ENCODE measurements at places on chromosomes 1 and 21.

DNA sequence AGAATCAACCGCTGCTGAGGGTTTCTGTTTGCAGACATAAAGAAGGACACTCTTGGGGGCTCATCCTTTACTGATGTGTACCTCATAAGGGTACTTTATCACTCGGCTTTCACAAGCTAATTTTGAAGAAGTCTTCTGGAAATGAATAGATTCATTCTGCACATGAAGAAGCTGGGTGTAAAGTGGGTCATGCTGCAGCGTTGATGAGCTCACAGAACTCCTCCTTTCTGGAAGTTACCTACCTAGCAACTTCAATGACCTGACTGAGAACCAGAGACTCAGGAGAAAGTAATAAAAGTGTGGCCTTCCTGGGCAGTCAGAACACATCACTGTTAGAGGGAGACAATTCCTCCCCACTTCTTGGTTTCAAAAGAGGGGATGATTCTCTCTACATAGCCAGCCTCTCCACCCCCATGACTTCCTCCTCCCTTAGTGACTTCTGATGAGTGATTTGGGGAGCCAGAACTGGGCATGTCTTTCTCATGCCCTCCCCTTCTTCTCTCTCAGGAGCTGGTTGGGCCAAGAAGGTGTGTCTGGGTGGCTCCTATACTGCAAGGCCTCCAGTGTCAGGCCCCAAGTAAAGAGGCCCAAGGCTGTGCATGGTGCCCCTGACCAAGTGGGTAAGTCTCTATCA is 27.0 kb downstream of the PCNX2 start:
- DNase-seq, result no peak

DNA sequence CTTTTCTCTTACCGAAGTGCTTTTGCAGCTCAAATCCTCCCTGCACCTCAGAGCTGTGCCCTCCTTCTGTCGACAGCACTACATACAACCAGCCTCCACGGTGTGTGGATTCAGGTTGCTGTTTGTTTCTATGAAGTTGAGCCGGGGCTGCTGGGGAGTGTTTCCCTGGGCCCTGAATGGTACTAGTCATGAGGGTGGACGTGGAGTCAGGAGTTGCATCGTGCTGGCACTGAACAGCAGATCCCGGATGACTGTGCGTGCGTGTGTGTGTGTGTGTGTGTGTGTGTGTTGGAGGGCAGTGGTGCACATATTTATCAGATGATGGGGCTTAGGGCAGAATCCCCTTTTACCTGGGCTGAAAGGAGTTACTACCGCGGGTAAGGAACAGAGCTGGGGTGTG is 47.0 kb downstream of the ACTL8 start:
- no peak for DNase-seq

GRCh38 chr1:156599811-156600210 is 1.5 kb downstream of the GPATCH4 start:
- no peak for DNase-seq

GRCh38 chr1:229132706-229133105 is 138.2 kb upstream of the RAB4A start:
- DNase-seq, result no peak

DNA sequence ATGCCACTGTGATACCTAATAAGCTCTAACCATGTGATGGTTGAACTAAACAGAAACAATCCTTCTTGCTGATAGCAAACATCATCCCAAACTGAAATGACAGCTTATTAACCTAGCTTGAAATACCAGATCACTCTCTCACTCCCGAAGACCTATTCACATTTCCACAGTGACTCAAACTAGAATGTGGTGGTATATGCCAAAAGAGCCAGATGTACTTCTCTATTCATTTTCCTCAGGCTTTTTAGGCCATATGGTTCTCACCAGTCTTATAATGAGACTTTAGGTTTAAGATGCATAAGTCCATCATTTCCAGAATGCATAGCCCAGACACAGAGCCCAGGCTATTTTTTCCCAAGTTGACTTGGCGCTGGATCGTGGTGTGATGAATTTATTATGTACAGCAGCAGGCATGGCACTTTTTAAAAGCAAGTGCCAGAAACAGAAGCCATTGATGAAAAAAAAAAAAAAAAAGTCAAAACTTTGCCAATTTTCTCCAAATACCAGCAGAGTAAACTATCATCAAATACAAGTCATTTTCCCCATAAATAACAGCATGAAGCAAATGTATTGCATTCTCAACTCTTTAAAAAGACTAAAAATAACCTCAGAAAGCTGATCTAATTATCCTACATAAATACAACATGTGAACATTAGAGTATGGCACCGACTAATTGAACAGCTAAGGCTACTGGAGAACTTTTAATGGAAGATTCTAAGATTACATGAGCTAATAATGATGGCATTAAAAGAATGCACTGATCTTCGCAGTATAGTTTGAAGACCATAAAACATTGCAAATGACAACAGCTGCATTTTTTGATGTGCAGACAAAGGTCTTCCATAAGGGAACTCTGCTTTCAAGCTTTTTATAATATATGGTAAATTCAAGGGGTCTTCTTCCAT is 365.4 kb downstream of the LRRIQ3 start:
- no peak for DNase-seq

- no peak for DNase-seq
Observed at GRCh38 chr1:201648907-201649721, 110.2 kb downstream of the NAV1 start.

GRCh38 chr1:103459346-103459745 is 66.2 kb upstream of the RNPC3 start:
- no peak for DNase-seq

GRCh38 chr1:67019121-67019520 is 34.8 kb downstream of the SLC35D1 start:
- DNase-seq, result no peak

DNA sequence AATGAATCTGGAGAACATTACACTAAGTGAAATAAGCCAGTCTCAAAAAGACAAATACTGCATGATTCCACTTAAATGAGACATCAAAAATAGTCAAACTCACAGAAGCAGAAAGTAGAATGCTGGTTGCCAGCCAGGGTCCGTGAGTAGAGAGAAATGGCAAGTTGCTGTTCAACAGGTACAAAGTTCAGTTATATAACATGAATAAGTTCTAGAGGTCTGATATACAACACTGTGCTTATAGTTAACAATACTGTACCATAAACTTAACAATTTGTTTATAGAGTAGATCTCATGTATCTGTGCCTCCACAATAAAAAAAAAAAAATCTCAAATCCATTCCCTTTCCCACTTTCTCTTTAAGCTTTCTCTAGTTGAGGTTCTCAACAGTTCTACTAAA is 83.5 kb downstream of the DENND1B start:
- DNase-seq, result no peak

DNA sequence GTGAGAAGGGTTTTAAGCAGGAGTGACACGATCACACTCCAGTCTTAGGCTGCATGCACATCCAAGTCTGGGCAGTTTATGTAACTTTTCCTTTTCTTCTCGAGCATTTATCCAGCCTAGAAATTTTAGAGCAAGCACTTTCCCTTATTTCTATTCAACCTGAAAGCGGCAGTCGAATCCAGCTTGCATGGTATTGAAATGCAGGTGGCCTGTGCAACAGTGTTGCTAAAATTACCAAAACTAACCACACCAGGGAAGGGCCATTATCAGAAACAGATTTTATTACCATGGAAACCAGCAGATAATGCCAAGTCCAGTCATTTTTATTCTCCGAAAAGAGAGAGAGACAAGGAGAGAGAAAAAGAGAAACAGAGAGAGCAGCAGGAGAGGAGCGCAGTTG is 179.9 kb upstream of the ZC3H12A start:
- no peak for DNase-seq

Measured in activated CD8-positive, alpha-beta memory T cell treated with anti-CD3 and anti-CD28 coated beads for 1 hour (primary cell).